ENCODE measurements at places on chromosomes 1 and 21. TPM values are rescaled to one million over a fixed set of nuclear protein-coding genes. Genes with fewer than 3 reads are reported as not detected.

- no peak overlapping the region for H3K4me3 ChIP-seq
- no peak for DNase-seq
- peaks cover 7% of the 10 kb centered on the region for H3K27me3 ChIP-seq
- H3K27ac ChIP-seq, result no peak overlapping the region
- H3K36me3 ChIP-seq, result no peaks in the 10 kb centered on the region
- peaks cover 5% of the 10 kb centered on the region for H3K4me1 ChIP-seq
Observed at GRCh38 chr1:184801503-184801902, 46.8 kb upstream of the EDEM3 start.

DNA sequence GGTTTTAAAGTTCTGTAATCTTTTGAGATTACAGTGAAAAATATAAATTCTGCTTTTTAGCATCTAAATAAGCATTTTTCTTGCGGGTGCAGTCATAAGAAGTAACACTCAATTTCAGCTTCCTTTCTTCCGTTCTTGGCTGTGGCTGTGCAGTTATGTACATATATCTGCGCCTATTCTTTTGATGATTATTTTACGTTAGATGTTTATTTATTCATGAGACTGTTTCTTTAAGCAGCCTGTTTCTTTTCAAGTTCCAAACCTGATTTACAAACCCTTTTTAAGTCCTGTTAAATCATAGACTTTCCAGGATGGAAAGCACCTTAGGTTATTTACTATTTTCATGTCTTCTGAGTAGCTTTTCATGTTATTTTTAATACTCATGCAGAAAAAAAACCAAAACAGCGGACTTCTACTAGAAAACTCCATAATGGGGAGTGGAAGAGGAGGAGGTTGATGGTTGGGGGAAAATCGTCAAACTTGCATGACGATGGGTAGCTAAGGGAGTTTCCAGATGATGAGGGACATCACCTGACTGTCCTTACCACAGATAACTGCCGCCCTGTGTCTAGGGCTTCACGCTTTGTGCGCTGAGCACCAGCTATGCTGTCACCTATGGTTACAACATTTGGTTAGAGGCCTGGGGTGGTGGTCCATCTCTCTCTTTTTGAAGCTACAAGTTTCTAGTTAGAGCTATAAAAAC lies 2.6 kb downstream of the PRDM2 start:
- H3K27me3 ChIP-seq, result no peaks in the 10 kb centered on the region
- H3K27ac ChIP-seq, result peak overlapping the region; percentile 11
- H3K36me3 ChIP-seq, result peaks cover 13% of the 10 kb centered on the region

- peaks cover 63% of the 10 kb centered on the region for H3K4me1 ChIP-seq
- H3K27ac ChIP-seq, result peak overlapping the region; percentile 100
- peaks cover 13% of the 10 kb centered on the region for H3K36me3 ChIP-seq
- no peaks in the 10 kb centered on the region for H3K27me3 ChIP-seq
- peak; percentile 88 for DNase-seq
Observed at GRCh38 chr1:32759997-32760623, 57.0 kb downstream of the YARS1 start.

DNA sequence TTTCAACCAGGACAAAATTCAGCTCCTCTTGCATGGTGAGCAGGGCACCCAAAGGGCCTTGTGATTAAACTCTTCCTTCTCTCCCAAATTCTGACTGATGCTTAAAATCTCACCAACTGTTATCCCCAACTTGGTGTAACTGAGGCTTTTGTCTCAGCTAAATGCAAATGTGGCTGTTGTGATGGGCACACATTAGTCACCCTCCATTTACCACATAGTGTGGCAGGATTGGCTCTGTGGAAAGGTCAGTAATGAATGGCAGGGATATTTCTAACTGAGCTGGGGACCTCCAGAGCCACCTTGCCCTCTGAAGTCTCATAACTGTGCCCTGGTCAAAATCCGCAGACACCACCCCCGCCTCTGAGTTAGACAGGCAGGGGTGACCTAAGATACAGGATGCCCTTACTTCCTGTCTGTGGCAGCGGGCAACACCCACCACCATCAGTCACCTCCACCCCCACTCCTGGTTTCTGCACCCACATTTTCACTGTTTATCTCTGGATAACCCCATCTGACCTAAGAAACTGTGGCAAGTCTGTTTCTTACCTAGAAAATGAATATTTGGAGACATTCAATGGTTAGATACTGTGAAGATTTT lies 25.4 kb upstream of the RGS16 start:
- H3K4me1 ChIP-seq, result peaks cover 63% of the 10 kb centered on the region
- no peak overlapping the region for H3K27ac ChIP-seq

GRCh38 chr1:97412166-97412565 lies 508.7 kb downstream of the DPYD start:
- DNase-seq, result no peak
- H3K4me1 ChIP-seq, result no peaks in the 10 kb centered on the region
- no peak overlapping the region for H3K4me3 ChIP-seq
- H3K27ac ChIP-seq, result no peak overlapping the region

DNA sequence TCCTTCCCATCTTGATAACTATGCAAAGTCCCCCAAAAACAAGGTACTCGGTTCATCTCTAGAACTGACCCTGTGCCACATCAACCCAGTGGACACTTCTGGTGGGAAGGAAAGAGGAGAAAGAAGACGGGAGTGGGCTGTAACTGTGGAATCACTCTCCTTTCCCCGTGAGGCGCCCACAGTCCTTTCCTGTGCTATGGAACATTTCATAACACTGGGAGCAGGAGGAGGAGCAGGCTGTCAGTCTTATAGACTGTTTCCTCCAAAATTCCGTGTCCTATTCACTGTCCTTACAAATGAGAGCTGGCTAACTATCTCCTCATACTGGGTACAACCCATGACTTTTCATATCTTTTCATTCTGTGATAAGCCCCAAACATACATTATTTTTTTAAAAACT lies 40.7 kb downstream of the PLEKHA6 start:
- H3K27me3 ChIP-seq, result no peaks in the 10 kb centered on the region
- peaks cover 69% of the 10 kb centered on the region for H3K4me1 ChIP-seq
- no peaks in the 10 kb centered on the region for H3K36me3 ChIP-seq
- H3K4me3 ChIP-seq, result peak overlapping the region; percentile 72
- peak overlapping the region; percentile 97 for H3K27ac ChIP-seq

DNA sequence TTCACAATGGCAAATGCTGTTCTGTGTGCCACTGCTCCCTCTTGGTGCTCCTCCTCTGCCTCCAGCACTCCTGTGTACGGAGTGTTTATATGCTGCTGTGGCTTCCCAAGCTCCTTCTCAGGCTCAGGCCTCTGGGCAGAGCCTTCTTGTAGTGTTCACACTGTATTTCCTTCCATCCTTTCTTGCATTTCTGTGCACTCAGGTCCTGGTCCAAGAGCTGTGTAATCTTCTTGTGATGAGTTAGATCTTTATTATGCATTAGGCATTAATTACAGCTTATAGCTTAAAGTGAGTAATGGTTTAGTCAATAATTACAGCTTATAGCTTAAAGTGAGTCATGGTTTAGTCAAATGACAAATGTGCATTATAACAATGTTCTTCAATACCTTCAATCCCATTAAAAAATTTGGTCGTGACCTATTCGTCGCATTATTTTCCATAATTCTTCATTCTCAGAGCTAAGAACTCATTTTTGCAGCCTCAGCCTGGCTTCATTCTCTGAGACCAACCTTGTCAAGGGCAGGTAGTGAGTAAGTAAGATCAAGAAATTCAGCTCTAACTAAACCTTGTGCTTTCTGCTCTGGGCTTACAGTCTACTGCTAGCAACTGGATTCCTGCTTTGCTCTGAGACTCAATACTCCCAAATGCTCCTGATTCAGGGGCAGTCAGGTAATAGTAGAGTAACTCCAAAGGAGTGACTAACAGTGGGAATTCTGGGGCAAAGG lies 154.5 kb upstream of the SPAG17 start:
- no peak overlapping the region for H3K27ac ChIP-seq
- DNase-seq, result no peak

DNA sequence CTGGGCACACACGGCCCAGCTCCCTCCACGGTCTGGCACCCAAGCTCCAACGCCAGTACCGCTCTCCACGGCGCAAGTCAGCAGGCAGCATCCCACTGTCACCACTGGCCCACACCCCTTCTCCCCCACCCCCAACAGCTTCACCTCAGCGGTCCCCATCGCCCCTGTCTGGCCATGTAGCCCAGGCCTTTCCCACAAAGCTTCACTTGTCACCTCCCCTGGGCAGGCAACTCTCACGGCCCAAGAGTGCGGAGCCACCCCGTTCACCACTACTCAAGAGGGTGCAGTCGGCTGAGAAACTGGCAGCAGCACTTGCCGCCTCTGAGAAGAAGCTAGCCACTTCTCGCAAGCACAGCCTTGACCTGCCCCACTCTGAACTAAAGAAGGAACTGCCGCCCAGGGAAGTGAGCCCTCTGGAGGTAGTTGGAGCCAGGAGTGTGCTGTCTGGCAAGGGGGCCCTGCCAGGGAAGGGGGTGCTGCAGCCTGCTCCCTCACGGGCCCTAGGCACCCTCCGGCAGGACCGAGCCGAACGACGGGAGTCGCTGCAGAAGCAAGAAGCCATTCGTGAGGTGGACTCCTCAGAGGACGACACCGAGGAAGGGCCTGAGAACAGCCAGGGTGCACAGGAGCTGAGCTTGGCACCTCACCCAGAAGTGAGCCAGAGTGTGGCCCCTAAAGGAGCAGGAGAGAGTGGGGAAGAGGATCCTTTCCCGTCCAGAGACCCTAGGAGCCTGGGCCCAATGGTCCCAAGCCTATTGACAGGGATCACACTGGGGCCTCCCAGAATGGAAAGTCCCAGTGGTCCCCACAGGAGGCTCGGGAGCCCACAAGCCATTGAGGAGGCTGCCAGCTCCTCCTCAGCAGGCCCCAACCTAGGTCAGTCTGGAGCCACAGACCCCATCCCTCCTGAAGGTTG lies 97.6 kb downstream of the PIK3R3 start:
- no peaks in the 10 kb centered on the region for H3K27me3 ChIP-seq
- no peak overlapping the region for H3K27ac ChIP-seq
- H3K4me1 ChIP-seq, result no peaks in the 10 kb centered on the region
- H3K4me3 ChIP-seq, result no peak overlapping the region
- no peaks in the 10 kb centered on the region for H3K36me3 ChIP-seq

GRCh38 chr1:247638781-247639180 lies 33.4 kb downstream of the OR2G3 start:
- H3K36me3 ChIP-seq, result peaks cover 4% of the 10 kb centered on the region
- DNase-seq, result no peak
- H3K4me1 ChIP-seq, result no peaks in the 10 kb centered on the region
- peak overlapping the region; percentile 80 for H3K4me3 ChIP-seq
- peaks cover 25% of the 10 kb centered on the region for H3K27me3 ChIP-seq

GRCh38 chr1:231460614-231461013 lies 38.5 kb upstream of the EGLN1 start:
- H3K27ac ChIP-seq, result no peak overlapping the region
- peaks cover 14% of the 10 kb centered on the region for H3K27me3 ChIP-seq
- no peak overlapping the region for H3K4me3 ChIP-seq
- H3K4me1 ChIP-seq, result no peaks in the 10 kb centered on the region
- H3K36me3 ChIP-seq, result no peaks in the 10 kb centered on the region

DNA sequence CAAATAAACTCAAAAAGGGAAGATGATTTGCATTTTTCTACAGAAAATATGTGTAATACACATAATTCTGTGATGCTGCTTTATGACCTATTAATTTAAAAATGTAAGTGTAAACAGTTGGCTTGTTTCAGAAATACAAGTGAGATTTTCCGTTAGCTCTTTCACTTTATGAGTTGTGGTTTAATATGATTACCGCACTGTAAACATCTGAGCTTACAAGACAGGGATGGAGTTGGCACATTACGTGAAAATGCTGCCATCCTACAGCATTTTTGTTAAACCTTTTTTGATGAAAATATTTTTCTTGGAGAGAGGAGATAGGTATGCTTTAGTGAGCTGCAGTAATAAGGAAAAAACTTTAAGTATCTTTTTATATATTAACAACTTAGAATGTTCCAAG lies 426.8 kb upstream of the ADAMTS5 start:
- DNase-seq, result no peak
- H3K27ac ChIP-seq, result no peak overlapping the region
- no peaks in the 10 kb centered on the region for H3K4me1 ChIP-seq
- H3K4me3 ChIP-seq, result no peak overlapping the region
- H3K27me3 ChIP-seq, result no peaks in the 10 kb centered on the region
- peaks cover 3% of the 10 kb centered on the region for H3K36me3 ChIP-seq

GRCh38 chr1:184170719-184171118 lies 119.2 kb downstream of the TSEN15 start:
- H3K36me3 ChIP-seq, result no peaks in the 10 kb centered on the region
- H3K4me3 ChIP-seq, result no peak overlapping the region
- H3K27ac ChIP-seq, result no peak overlapping the region
- no peaks in the 10 kb centered on the region for H3K27me3 ChIP-seq

DNA sequence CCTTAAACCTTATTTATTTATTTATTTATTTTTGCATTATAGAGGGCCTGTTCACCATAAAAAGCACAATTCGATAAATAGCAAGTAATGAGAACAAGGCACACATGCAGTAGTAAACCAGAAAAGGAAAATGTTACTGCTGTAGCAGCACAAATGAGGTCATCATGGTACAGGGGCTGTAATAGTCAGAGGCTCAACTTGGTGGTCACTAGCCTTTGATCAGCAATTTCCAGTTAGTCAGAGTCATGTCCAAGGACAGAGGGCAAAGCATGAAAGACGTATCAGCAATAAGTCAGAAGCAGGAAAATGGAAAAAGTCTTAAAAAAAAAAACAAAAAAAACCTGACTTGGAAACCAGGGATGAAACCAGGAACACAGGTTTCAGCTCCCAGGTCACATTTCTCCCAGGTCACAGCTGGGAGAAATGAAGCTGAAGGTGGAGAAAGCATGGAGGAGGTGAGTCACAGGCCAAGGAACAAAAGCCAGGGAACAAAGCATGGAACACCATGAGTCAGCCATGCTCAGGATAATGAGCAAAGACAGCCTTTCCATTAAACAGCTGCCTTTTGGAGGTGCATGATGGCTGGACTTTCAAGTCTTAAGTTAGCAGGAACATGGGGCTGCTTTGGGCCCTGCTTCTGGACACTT lies 556.3 kb downstream of the LTN1 start:
- H3K4me1 ChIP-seq, result no peaks in the 10 kb centered on the region
- no peak overlapping the region for H3K4me3 ChIP-seq
- H3K27me3 ChIP-seq, result no peaks in the 10 kb centered on the region

TPTE gene
- total RNA-seq, result not detected

MAN1C1 gene
- 9.1 TPM for total RNA-seq

HJV gene
- total RNA-seq, result not detected

LRP8 gene
- total RNA-seq, result 16.5 TPM

Data from type B pancreatic cell (in vitro differentiated cells).